ENCODE measurements at places on chromosomes 12 and 14.
A peak's percentile ranks its signal among the peaks of the same experiment; 100 is the strongest.

DNA sequence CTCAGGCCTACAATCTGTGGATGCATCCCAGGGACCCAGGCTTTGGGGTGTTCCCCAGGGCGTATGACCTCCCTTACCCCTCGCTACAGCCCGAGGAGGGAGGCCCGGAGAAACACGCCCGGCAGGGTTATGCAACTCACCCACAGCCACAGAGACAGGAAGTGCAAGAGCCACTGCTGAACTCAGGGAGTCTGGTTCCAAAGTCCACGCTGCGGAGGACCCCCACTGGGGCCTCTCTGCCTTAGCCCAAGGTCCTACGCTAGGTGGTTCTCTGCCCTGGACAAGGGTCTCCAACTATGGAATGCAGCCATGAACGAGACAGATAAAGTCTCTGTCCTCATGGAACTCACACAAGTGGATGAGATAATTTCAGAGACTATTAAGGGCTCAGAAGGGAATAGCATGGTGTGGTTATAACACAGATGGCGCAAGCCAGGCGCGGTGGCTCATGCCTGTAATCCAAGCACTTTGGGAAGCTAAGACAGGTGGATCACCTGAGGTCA, 11.3 kb downstream of the SCARB1 start:
- DNase-seq, result no peak

- DNase-seq, result no peak
These were observed 16.1 kb upstream of the MANSC4 start for GRCh38 chr12:27796128-27796527.

GRCh38 chr14:72000907-72001306, 68.7 kb downstream of the RGS6 start:
- no peak for DNase-seq

DNA sequence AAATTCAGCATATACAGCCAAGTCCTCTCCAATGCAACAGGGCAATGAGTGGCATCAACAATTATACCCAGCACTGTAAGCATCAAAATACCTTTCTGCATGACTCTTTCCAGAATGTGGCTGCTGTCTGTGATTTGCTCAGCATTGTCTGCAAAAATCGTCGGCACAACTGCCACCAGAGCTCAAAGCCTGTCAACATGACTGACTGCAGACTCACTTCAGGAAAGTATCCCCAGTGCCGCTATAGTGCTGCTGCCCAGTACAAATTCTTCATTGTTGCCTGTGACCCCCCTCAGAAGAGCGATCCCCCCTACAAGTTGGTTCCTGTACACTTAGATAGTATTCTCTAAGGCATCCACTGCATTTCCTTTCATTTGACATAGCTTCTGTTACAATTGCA, 735 bp downstream of the RNASE6 start:
- no peak for DNase-seq

GRCh38 chr12:120982659-120983058, 4.3 kb downstream of the HNF1A start:
- no peak for DNase-seq

DNA sequence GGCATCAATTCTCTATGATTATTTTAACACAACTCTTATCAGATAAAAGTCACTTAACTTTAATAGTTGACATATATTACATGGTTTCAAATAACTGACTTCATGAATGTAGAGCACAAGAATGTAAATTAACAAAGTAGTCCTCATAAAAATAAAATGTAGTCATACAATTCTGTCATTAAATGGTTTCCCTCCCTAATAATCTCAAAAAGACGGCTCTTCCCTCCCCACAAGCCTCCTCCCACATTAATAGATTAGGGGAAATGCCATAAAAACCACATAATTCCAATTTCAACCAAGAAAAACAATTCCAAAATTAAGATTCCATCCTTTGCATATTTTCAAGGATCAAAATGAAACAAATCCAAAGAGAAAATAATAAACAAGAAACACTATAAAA, 36.7 kb downstream of the SPTLC2 start:
- DNase-seq, result no peak

DNA sequence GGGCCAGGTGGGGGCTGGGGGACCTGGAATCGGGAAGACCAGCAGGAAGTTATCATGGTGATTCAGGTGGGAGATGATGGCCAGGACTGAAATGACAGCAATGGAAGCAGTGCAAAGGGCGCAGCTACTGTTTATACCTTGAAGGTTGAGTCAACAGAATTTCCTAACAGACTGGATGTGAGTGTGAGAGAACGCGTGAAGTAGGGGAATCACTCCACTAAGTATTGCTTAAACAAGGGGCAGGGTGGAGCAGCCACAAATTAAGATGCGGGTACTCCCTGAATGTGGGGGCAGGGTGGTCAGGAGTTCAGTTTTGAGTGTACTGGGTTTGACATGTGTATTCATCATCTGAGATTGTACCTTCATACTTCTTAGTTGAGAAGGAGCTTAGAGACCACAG, 45.1 kb downstream of the MYF5 start:
- DNase-seq, result no peak

GRCh38 chr12:42683266-42683665, 93.7 kb upstream of the PRICKLE1 start:
- DNase-seq, result no peak

DNA sequence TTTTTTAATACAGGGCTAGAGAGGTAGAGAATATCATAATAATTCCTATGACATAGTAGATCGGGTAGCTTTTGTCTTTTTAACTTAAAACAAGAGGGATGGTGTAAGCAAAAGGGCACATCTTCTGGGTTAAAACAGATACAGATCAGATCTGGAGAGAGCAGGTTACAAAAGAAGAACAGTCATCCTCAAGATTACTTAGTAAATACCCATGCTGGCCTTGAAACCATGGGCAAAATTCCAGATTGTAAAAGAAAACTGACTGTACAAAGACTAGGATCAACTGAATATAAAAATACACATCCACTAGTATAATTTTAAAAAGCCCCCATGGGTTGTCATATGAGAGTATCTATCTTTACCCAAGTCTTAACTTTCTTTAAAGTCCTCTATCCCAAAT, 76.7 kb downstream of the MED13L start:
- no peak for DNase-seq

GRCh38 chr12:92899386-92900001, 29.6 kb downstream of the EEA1 start:
- DNase-seq, result no peak

GRCh38 chr14:68148276-68148675, 328.7 kb downstream of the RAD51B start:
- no peak for DNase-seq

DNA sequence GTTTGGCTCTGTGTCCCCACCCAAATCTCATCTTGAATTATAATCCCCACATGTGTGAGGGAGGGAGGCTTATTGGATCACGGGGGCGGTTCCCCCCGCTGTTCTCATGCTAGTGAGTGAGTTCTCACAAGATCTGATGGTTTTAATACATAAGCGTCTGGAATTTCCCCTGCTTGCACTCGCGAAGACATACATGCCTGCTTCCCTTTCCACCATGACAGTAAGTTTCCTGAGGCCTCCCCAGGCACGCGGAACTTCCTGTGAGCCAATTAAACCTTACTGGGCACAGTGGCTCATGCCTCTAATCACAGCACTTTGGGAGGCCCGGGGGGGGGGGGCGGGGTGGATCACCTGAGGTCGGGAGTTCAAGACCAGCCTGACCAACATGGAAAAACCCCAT, 60.8 kb downstream of the R3HDM2 start:
- no peak for DNase-seq

DNA sequence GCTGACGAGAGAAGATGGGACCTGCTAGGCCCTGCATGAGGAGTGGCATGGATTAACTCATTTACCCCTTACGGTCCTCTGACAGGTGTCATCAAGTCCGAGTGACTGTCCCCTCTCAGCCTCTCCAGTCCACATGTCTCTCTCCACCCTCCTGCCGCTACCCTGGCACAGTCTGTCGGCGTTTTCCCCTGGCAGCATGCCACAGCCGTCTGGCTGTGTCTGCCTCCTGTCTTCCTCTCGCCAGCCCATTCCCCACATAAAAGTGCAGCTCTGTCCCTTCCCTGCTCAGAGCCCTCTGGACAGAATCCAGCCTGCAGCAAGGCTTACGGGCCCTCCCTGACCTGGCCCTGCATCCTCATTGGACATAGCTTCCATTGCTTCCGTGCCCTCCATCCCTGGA, 45.6 kb downstream of the UBE3B start:
- no peak for DNase-seq

- DNase-seq, result no peak
These were observed 411.9 kb downstream of the NELL2 start for GRCh38 chr12:44464180-44464579.

DNA sequence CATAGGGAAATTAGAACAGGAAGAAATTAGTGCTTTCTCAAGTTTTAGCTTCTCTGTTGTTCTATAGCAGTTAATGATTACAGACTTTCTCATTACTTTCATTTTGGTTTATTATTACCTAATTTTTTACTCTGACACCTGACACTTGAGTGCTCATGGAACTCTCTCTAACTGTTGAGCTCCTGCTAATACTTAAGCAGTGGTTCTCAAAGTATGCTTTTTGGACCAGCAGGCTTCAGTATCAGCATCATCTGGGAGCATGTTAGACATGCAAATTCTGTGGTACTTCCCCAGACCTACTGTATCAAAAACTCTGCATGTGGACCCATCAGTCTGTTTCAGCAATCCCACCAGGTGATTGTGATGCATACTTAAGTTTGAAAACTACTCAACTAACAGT, 235.3 kb downstream of the CCDC91 start:
- DNase-seq, result no peak

DNA sequence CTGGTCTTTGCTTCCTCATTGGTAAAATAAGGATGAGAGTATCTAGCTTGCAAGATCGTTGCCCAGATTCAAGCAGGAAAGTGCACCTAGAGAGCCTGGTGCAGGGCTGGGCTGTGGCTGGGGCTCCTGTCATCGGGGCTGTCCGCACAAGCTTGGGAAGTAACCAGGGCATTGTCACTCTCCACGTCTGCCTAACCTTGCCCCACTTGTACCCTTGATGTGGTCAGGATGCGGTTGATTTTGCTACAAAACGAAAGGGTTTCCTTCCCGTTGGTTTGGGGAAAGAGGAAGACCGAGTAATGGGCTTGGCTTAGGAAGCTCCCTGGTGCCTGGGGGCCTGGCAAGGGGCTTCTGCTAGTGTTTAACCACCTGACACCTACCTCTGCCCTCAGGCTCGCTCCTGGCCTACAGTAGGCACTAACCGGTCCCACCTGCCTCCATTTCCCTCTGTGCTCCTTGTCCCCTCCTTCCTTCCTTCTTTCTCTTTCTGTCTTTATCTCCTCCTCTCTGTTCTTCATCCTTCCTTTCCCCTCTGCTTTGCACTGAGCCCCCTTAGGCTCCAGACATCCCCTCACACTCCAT, 21.8 kb downstream of the MVK start:
- no peak for DNase-seq

GRCh38 chr12:11015775-11016430, 6.5 kb downstream of the TAS2R19 start:
- DNase-seq, result no peak

GRCh38 chr14:30381861-30382480, 177.0 kb upstream of the G2E3 start:
- DNase-seq, result no peak

DNA sequence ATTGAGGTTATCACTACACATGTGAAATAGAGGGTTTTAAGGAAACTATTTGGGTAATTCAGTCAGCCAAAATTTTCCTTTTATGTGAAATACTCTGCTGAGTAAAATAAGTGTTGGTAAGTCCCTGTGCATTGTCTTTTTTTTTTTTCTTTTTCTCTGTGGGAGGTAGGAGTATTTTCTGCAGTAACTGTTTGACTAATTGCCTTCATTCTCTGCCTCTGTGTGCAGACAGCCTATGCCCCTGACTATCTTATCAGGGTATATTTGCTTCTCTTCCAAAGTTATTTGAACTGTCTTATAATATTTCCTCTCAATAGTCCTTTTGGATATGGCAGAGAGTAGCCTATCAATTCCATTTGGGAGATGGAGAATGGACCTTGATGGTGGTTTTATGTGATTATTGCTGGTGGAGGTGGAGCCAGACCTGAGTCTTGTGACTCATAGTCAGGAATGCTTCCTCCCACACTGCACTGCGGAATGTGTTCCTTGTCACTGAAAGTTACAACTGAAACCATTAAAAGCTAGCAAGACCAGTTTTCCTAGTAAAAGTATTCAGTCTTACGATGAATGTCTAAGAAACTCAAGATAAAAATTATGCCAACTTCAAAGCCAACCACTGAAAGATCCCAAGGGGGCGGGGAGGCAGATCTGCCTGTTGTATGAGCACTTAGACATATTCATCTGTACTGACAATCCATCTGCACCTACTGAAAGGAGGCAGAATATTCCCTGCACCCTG, 40.9 kb upstream of the STXBP6 start:
- no peak for DNase-seq

- DNase-seq, result peak; percentile 12
These were observed 415.2 kb upstream of the GARIN6 start for GRCh38 chr12:99232324-99232723.

DNA sequence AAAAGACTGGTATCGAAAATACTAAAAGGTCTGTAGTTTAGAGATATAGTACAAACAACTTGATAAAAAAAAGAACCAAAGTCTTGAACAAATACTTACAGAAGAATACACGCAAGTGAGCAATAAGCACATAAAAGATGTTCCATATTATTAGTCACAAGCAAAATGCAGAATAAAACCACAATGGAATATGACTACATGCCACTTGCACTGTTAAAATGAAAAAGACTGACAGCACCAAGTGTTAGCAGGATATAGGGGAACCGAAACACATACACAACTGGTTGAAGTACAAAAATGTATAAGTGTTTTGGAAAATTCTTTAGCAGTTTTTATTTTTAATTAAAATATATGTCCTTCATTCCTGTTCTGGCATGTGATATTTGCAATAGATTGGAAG, 3.6 kb downstream of the CLEC2A start:
- DNase-seq, result no peak

DNA sequence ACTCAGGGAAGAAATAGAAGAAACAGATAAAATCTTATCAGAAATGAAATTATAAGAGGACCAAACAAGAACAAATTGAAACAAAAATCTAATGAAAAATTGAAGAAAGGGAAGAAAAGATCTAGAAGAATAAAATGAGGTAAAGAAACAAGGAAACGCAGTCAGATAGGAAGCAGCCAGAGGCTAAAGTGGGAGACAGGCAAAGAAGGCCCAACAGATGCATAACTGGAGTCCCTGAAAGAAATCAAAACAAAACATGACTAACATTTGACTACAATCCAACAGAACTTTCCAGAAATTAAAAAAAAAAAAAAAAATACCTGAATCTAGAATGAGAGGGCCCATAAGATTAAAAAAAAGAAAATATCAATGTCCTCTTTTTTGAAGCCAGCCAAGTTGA, 65.6 kb downstream of the AMN start:
- DNase-seq, result no peak

DNA sequence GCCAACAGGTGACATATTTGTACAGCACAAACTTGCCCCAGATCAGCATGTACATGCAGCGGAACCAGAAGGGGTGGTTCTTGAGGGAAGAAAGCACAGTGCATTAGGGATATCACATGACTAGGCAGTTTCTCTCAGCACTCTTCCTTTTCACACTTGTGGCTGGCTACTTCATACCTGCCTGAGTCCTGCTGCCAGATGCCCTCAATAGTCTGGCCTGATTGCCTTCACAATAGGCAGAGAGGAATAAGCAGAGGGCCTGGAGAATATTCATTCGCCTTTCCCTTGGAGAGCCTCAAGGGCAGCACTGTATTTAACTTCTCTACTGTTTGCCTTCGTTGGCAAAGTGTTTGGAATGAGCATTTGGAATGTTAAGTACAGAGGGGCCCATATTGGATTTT, 7.9 kb downstream of the EMG1 start:
- DNase-seq, result no peak
